ENCODE measurements at places on chromosomes 11 and 22. TPM values are rescaled to one million over a fixed set of nuclear protein-coding genes. Genes with fewer than 3 reads are reported as not detected.

TRIM51 gene
- total RNA-seq: not detected

IL17RA gene
- 5.2 TPM for total RNA-seq

CNGA4 gene
- not detected for total RNA-seq

NXPE1 gene
- under 0.01 TPM for total RNA-seq

ABCG4 gene
- total RNA-seq: under 0.01 TPM

INSC gene
- total RNA-seq: under 0.01 TPM

NOX4 gene
- total RNA-seq: 32.3 TPM

OR4A16 gene
- not detected for total RNA-seq

MIOX gene
- total RNA-seq: not detected

TMEM218 gene
- 17.4 TPM for total RNA-seq

VSIG2 gene
- total RNA-seq: 1.1 TPM

ELMOD1 gene
- total RNA-seq: 0.31 TPM

OR5A1 gene
- total RNA-seq: not detected

KCNJ1 gene
- total RNA-seq: 0.06 TPM

C11orf97 gene
- total RNA-seq: not detected

ARHGEF12 gene
- total RNA-seq: 166 TPM

SMIM35 gene
- total RNA-seq: not detected

PCNX3 gene
- total RNA-seq: 10.0 TPM

ZNF214 gene
- total RNA-seq: 1.8 TPM

CCDC89 gene
- 0.32 TPM for total RNA-seq

ANGPTL5 gene
- total RNA-seq: not detected

RCOR2 gene
- 0.19 TPM for total RNA-seq

MMP13 gene
- total RNA-seq: not detected

SHISAL1 gene
- under 0.01 TPM for total RNA-seq

AIP gene
- 108 TPM for total RNA-seq

SESN3 gene
- total RNA-seq: 36.4 TPM

C22orf39 gene
- 17.5 TPM for total RNA-seq

SEC14L6 gene
- total RNA-seq: 0.13 TPM

OR5I1 gene
- not detected for total RNA-seq

UBQLN3 gene
- not detected for total RNA-seq

SLC7A4 gene
- total RNA-seq: not detected

SNX32 gene
- total RNA-seq: under 0.01 TPM

KIRREL3 gene
- not detected for total RNA-seq

SLC5A4 gene
- total RNA-seq: 4.7 TPM

SLC5A1 gene
- total RNA-seq: not detected

CENPM gene
- total RNA-seq: 38.7 TPM

TM7SF2 gene
- total RNA-seq: 16.1 TPM

TRIM34 gene
- total RNA-seq: 14.7 TPM

CRYBB3 gene
- total RNA-seq: not detected

NUDT8 gene
- 12.0 TPM for total RNA-seq

MISFA gene
- total RNA-seq: 0.82 TPM

FDXACB1 gene
- 1.3 TPM for total RNA-seq
